ENCODE measurements at places on chromosomes 7 and 10. TPM values are rescaled to one million over a fixed set of nuclear protein-coding genes. Genes with fewer than 3 reads are reported as not detected.

Gene CYP3A5
- total RNA-seq: 3.3 TPM

Gene TMEM270
- not detected for total RNA-seq

Gene ETV1
- 16.5 TPM for total RNA-seq

Gene ACTL6B
- total RNA-seq: not detected

Gene RNF133
- total RNA-seq: 0.50 TPM

Gene AFAP1L2
- 23.2 TPM for total RNA-seq

Gene HKDC1
- 0.17 TPM for total RNA-seq

Gene LIPF
- total RNA-seq: not detected

Measured in esophagus muscularis mucosa (tissue), 4 donors.